ENCODE measurements at places on chromosomes 5 and 9.

DNA sequence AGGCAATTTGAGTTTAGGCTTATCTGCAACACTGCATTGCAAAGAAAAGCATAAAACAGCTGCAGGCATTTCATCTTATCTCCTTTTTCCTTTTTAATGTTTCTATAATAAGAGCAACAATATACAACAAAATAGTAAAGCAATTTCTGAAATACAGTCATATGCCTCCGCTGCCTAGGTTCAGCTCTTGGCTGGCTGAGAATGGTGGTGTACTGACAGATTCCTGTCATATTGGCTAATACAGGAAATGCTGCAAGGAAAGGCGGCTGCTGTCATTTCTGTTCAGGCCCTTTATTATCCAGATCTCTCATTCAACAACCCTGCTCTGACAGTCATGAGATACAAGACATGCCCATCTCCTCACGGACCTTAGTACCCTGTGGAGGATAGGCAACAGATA is 677.0 kb downstream of the TAF11L14 start:
- no peak for DNase-seq

- peak; percentile 2 for DNase-seq
These were observed 1028.6 kb downstream of the CDH9 start for GRCh38 chr5:26009742-26010141.

GRCh38 chr9:134007150-134007549 is 15.0 kb upstream of the VAV2 start:
- DNase-seq: no peak

- DNase-seq: no peak
These were observed 155.5 kb upstream of the EPB41L4A start for GRCh38 chr5:112574536-112574935.
